HFF-Myc (cell line): ENCODE measurements at places on chromosomes 12 and 14.

DNA sequence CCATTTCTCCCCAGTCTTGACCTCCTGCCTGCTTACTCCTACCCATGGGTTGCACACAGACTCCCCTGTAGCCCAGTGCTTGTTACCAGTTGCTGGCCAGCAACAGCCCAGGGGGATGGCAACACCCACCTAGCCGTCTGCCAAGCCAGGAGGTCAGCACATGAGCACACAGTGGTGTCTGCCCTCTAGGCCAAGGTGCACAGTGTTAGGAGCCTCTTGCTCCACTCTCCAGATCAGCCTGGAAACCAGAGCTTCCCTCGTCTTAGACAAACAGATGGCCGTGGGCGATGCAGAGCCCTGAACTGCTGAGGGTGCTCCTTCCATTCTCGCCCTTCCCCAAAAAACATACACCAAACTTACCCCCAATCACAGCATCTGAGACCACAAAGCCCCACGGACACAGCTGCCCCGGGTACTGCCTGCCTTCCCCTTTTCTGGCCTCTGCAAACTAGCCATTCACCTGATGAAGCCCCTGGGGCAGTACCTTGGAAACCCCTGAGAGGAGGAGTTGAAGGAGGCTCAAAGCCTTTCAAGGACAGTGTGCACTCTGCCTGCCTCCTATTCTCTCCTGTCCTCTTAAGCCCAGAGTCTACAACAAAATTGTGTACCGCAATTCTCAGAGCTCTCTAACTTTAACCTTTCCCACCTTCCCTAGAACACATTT, 1.0 kb upstream of the GPD1 start:
- no peak for DNase-seq

DNA sequence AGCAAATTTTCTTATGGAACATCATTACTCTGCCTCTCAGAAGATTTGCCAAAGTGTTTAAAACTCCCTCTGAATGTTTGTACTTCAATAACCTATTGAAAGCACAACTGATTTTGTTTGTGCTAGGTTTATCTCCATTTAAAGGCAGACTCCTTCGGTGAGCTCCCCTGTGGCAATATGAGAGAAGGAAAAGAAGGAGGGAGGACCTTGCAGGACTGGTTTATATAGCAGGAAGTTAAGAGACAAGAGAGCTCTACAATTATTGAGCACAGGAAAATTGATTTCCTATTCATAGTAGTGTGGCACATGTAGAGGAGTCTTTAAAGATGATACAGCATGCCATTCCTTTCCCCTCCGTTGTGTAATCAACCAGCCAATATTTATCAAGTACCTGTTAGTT, 75.5 kb downstream of the PDE3A start:
- no peak for DNase-seq

GRCh38 chr12:6228535-6229223, 28.5 kb downstream of the CD9 start:
- DNase-seq, result no peak

- no peak for DNase-seq
Observed at GRCh38 chr12:46921048-46921763, 95.4 kb upstream of the SLC38A4 start.

- DNase-seq, result no peak
Observed at GRCh38 chr14:77495334-77495733, 3.3 kb downstream of the ISM2 start.

DNA sequence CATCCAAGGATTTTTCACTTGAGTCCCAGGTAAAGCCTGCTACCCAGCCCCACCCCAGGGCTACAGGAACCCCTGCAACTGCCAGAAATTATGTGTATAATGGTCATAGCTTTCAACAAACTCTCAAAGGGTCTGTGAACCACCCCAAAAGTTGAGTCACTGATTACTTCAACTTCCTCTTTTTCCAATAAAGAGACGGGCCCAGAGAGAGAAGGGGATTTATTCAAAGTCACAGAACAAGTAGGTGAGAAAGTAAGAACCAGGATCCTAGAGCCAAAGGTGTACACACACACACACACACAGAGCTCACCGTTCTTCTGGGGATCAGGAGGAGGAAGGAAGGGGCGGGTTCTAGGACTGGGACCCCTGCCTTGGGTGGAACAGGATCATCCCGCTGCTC, 4.8 kb upstream of the ITPK1 start:
- DNase-seq, result no peak

DNA sequence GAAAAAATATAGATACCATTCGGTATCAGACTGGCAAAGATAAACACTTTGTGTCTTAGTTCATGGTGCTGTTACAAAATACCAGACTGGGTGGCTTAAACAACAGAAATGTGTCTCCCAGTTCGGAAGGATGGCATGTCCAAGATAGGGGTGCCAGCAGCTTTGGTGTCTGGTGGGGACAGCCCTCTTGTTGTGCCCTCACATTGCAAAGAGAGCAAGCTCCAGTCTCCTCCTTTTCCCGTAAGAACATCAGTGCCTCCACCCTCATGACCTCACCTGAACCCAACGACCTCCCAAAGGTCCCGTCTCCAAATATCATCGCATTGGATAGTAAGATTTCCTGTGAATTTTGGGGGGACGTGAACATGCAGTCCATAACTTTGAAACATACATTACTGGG, 12.4 kb downstream of the ZBTB42 start:
- DNase-seq, result no peak

DNA sequence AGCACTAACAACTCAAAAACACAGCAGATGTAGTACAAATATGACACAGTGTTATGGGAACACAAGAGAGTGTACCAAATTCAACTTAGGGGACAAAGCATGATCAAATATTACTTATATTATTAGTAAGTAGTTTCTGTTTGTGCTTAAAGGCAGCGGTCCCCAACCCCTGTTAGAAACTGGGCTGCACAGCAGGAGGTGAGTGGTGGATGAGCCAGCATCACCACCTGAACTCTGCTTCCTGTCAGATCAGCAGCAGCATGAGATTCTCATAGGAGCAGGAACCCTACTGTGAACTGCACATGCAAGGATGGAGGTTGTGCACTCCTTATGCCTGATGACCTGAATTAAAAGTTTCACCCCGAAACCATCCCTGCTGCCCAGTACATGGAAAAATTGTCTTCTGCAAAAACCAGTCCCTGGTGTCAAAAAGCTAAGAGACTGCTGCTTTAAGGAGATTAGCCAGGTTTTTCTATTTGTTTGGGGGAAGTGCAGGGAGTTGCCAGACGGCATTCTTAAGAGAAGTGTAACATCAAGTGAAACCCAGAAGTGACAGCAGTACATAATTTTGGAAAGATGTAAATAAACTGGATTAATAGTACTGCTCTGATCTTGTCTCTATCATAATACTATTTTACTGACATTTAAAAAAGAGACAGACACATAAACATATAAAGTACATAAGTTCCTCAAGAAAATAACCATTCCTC, 26.7 kb downstream of the GTF2A1 start:
- no peak for DNase-seq

GRCh38 chr12:69886715-69887114, 61.7 kb downstream of the MYRFL start:
- DNase-seq, result no peak

- no peak for DNase-seq
Observed at GRCh38 chr14:50082784-50083466, 33.4 kb downstream of the VCPKMT start.

DNA sequence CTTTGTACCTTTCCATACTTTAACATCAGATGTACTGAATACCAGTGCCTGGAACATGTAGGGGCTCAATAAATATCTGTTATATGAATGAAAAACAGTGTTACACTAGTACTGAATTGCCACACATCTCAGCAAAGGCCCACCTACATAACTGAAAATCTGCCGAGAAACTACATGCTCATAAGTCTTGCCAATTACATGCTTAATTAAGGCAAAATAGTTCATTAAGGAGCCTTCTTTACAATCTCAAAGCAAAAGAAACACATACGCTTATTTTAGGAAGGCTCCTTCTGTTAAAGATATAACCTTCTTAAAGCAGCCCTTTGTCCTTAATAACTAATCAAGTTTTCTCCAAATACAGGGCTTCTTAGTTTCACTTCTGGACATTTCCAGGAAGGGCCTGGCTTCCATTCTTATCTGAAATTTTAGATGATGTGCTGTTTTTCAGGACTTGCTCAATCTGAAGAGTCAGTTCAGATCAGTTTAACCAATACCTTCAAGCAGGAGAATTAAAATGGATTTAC, 11.5 kb downstream of the LIMA1 start:
- DNase-seq, result no peak

DNA sequence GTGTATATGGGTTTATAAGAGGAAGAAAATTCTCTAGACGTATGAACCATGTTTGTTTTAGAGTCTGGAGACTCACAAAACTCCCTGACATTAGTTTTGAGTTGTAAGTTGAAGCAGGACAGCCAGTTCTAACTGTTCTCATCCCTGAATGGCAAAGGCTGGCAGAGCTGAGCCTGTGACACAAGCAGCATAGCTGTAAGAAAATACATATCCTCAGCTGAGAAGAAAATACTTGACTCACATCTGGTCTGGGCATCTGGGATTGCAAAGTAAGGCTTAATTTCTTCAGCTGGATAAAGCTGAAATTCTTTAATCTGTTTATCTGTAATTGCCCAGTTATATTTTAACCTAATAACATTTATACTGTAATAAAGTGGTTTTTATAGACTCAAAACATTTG, 156.3 kb downstream of the PELI2 start:
- no peak for DNase-seq

DNA sequence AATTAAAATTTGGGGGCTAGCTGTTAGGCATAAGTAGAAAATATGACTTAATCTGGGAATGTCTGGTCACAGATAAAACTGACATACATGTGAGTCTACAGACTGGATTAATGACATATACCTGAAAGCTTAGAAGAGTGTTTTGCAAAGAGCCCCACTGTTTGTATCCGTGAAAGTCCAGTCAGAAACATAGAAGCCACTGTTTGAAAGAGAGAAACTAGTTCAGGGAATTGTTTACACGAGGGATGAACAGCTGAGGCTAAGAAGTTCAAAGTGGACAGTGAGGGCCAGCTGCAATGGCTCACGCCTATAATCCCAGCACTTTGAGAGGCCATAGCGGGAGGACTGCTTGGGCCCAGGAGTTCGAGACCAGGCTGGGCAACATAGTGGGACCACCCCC, 36.2 kb upstream of the SGPP1 start:
- DNase-seq, result no peak

DNA sequence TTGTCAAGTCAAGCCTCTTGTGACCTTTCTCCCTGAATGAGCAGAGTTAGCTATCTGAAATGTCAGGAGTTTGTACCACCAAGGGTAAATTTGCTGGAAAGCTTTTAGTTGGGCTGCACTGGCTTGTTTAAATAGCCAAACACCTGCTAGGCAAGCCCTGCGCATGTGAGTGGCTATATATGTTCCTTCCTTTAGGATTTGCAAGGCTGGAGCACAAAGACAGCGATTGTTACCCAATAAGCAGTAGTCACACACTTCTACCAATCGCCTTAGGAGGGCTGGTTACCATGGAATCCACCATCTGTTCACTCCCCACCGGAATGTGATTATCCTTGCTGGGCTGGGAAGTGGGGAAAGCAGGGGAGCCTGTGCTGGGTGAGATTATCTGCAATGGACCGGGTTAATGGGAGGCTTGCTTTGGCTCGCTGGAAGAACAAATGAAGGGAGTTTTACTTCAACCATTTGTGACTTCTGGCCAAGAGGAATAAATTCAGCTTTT, 102.5 kb downstream of the FGD4 start:
- DNase-seq, result peak; percentile 91

- no peak for DNase-seq
Observed at GRCh38 chr14:20441461-20441860, 5.5 kb upstream of the KLHL33 start.

DNA sequence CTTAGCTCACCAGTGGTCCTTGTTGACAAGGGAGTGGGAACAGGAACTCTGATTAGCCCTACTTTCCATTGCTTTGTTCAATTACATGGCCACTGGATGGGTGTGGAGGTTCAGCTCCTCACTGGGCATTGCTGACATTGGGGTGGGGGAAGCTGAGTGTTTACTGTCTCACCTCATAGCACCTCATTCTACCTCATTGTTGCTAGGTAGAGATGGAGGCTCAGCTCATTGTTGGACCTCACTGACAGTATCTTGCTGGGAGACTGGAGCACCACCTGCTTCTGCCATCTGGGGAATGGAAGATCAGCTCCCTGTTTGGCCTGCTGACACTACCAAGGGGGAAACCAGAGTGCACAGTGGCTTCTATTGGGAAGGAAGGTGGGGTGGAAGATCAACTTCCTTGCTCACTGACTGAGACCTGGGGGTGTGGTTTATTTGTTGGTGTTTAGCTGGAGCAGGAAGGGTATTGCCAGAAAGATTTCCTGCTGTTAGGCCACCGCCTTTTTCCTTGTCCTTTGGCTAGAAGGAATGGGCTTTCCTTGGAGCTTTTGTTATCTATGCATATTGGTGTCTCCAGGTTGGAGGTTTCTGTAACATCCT, 1.3 kb upstream of the OR4E2 start:
- no peak for DNase-seq

- DNase-seq, result no peak
Observed at GRCh38 chr12:65860600-65860999, 36.3 kb downstream of the HMGA2 start.

DNA sequence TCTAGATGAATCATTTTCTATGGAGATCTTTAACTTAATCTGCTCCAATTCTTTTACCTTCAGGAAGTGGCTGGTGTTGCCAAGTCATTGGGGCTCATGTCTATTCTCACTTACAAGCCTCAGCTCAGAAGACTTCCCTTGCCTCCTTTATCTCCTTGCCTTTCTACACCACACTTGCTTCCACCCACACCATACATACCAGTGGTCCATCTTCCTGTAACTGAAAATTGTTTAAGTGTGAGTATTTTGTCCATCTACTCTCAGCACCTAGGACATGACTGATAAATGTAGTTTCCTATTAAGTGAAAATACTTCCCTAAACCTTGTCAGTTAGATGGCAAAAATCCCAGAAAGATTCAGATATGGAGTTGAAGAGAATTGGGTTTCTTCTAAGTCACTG, 199.7 kb upstream of the CPNE8 start:
- DNase-seq, result no peak

- no peak for DNase-seq
Observed at GRCh38 chr12:130633771-130634170, 82.3 kb downstream of the RIMBP2 start.

DNA sequence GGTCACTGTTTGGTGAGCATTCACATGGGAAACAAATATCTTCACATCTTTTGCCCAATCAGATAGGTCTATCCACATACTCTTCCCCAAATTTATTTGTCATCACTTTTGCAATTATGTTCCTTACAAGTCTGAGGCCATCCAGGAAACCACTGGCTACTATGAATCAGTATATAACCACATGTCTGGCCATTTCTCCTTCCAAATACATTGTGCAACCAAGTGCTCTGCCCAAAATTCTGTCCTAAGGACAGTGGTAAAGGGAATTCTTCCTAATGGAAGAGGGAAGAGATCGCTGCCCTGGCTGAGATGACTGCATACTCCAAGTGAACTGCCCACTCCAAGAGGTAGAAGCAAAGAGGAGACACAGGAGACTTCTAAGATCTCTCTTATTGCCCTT, 148.9 kb upstream of the MAX start:
- DNase-seq, result no peak
